Stimulated activated CD4-positive, alpha-beta T cell treated with anti-CD3 and anti-CD28 coated beads, TNF-alpha, amount 100 ng/mL, for 4 hours (primary cell): ENCODE measurements at places on chromosomes 4 and X.

- DNase-seq: no peak
Observed at GRCh38 chrX:10450229-10450958, 170.0 kb downstream of the MID1 start.

DNA sequence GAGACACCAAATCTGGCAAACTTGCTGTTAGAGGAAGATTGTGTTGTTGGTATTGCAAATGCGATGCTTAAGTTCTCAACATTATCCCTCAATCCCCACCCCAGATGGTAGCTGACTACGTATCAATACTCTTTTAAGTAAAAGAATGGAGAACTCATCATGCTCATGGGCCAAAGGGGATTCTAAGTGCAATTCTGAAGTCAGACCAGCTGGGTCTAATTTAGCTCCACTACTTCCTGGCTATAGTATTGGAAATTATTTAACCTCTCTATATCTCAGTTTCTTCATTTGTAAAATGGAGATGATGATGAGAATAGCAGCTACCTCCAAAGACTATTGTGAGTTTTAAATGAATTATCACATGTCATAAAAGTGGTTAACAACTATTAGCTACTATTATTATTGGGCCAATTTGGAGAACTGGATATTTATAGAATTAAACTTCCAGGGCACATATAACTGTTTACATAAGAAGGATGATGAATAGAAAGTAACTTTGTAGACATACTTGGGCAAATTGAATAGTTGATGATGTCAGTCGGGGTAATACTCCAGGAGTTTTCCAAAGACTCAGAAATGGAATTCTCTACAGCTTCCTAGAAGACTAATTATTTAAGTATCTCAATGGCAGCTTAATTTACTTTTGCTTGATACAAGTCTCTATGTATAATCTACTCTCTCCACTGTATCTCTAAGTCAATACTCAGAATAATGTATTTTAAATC, 5.0 kb upstream of the SLAIN2 start:
- DNase-seq: no peak

GRCh38 chrX:41333003-41333743, 789 bp upstream of the DDX3X start:
- DNase-seq: peak; percentile 72

GRCh38 chrX:48961585-48962091, 4.2 kb upstream of the OTUD5 start:
- no peak for DNase-seq

GRCh38 chrX:49754233-49754857, 58.6 kb upstream of the PAGE1 start:
- DNase-seq: no peak

DNA sequence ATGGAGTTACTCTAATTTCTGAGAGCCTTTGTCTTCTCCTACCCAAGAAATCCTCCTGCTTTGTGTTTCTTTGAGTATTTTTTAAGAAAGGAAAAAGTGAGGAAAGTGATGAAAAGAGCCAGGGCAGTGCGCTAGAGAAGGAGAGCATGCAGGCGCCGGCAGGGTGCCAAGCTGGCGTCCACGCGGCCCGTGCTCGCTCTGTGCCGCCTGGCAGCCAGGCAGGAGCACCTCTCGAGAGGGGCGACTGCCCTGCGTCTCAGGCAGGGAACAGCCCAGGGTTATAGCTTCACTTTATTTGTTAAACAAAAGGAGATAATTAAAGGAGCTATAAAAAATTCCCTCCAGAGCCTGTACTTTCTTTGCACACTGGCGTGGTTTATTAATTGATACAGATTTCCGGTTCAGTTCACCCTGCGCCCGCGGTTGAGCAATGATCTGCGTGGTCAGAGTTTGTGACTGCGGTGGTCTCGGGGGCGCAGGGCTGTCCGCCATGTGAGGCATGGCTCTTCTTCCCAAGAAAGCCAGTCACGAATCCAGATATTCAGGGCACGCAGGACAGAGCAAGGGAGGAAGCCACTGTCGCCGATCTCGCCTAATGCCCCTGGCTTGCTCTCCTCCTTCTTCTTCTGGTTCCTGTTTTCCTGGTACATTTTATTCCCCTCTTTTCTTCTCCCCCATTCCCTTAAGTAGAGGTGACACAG, 110.8 kb upstream of the PAQR3 start:
- no peak for DNase-seq

GRCh38 chrX:42725196-42725595, 52.8 kb downstream of the PPP1R2C start:
- DNase-seq: no peak

DNA sequence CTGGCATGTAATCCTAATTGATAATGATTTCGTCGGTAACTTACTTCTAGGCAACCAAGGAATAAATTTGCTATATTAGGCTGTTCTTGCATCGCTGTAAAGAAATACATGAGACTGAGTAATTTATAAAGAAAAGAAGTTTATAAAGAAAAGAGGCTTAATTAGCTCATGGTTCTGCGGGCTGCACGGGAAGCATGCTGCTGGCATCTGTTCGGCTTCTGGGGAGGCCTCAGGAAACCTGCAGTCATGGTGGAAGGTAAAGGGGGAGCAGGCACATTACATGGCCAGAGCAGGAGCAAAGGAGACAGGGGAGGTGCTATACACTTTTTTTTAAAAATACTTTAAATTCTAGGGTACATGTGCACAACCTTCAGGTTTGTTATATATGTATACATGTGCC, 290.2 kb downstream of the STK32B start:
- DNase-seq: no peak

DNA sequence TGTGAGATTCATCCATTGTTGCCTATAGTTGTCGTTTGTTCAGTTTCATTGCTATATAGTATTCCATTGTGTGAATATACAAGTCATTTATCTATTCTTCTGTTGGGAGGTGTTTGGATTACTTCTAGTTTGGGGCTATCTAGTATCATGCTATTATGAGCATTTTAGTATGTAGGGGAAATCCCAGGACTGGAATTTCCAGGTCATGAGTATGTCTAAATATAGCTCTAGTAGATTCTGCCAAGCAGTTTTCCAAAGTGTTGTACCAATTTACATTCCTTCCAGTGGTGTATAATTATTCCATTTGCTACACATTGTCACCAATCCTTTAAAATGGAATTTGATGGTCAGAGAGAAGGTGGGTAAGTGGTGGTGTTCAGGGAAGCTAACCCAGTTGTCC, 30.1 kb downstream of the EGFL6 start:
- no peak for DNase-seq
